CD4-positive, alpha-beta T cell (primary cell): ENCODE measurements at places on chromosomes 3 and 15. TPM values are rescaled to one million over a fixed set of nuclear protein-coding genes. Genes with fewer than 3 reads are reported as not detected.

DNA sequence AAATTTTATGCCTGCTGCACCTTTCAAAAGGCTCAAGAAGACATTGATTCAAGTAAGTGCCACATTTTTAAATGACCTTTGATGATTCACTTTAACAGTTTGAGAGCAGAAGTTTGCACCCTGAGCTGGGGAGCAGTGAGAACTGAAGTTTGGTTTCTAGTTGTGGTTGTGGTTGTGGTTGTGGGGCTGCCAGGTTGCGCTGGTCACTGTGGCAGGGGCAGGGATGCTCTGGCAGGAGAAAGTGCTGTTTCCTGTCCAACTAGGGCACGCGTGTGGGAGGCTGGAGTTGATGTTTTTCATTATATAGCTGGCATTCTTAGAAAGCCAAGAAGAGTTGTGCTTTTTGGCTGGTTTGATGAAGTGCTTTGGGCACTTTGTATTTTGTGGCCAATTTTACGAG, 339.7 kb upstream of the NR2F2 start:
- no peaks in the 10 kb centered on the region for H3K27me3 ChIP-seq
- no peaks in the 10 kb centered on the region for H3K4me1 ChIP-seq
- no peak for DNase-seq
- no peaks in the 10 kb centered on the region for H3K36me3 ChIP-seq

Gene SEC22A
- 7.9 TPM for total RNA-seq

DNA sequence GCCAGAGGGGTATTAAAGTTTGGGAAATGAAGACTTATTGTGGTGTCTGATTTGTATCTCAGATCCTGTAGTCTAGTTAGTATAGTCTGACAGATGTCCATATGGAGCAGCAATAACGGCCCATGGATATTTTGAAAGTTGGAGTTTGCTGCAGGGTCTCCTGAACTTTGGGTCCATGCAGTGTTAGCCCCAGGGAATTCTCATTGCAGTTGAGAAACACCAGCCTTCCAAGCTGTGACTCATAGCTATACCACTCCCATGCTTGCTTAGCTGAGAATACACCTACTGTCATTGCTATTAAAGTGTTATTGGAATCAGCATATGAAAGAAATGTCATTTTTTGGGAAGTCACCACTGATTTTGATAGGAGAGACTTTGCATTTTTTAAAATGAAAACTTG, 29.2 kb downstream of the TMOD2 start:
- H3K27ac ChIP-seq = no peak overlapping the region
- no peaks in the 10 kb centered on the region for H3K4me1 ChIP-seq
- no peak overlapping the region for H3K4me3 ChIP-seq
- no peak for DNase-seq

GRCh38 chr3:105118905-105119304, 247.8 kb upstream of the ALCAM start:
- no peak overlapping the region for H3K4me3 ChIP-seq
- no peaks in the 10 kb centered on the region for H3K27me3 ChIP-seq
- H3K4me1 ChIP-seq = no peaks in the 10 kb centered on the region

Gene ZNF662
- total RNA-seq = 2.7 TPM

GRCh38 chr3:10471054-10471688, 34.2 kb downstream of the ATP2B2 start:
- peaks cover 8% of the 10 kb centered on the region for H3K27me3 ChIP-seq
- H3K4me3 ChIP-seq = no peak overlapping the region
- H3K27ac ChIP-seq = no peak overlapping the region
- no peaks in the 10 kb centered on the region for H3K36me3 ChIP-seq
- H3K4me1 ChIP-seq = peaks cover 4% of the 10 kb centered on the region

Gene STRIT1
- not detected for total RNA-seq

Gene CCRL2
- 4.3 TPM for total RNA-seq

Gene MRPL46
- 10.2 TPM for total RNA-seq

- DNase-seq = no peak
- H3K36me3 ChIP-seq = peaks cover 81% of the 10 kb centered on the region
- H3K27ac ChIP-seq = no peak overlapping the region
- H3K4me1 ChIP-seq = peaks cover 71% of the 10 kb centered on the region
- no peak overlapping the region for H3K4me3 ChIP-seq
Observed at GRCh38 chr3:187044206-187044605, 95.1 kb downstream of the RPL39L start.
